ENCODE measurements at places on chromosomes 13 and 19.

- DNase-seq = no peak
Measured at GRCh38 chr13:23212671-23213070, 31.9 kb downstream of the SGCG start.

- DNase-seq = peak; percentile 61
Measured at GRCh38 chr13:100673376-100673712, 1.3 kb downstream of the TMTC4 start.

GRCh38 chr19:35565016-35565856, 1.8 kb upstream of the ATP4A start:
- DNase-seq = no peak

GRCh38 chr13:29902632-29903305, 52.4 kb upstream of the UBL3 start:
- DNase-seq = no peak

DNA sequence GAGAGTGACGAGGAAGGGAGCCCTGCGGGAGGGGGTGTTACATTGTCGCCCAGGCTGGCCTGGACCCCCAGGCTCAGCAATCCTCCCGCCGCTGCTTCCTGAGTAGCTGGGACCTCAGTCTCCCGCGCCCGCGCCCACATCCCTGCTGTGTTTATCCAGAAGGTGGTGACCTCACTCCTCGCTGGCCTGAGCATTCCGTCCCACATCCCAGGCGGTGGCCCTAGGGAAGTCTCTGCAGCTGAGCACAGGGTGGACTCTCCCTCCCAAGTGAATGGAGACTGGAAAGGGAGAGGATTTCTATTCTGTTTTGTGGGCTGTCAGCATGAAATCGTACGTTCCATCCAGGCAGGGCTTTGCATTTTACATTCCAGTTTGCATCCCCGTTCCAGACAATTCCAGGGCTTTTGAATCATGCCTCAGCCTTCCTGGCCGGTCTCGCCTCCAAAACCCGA, 401 bp upstream of the ZNF765 start:
- no peak for DNase-seq

DNA sequence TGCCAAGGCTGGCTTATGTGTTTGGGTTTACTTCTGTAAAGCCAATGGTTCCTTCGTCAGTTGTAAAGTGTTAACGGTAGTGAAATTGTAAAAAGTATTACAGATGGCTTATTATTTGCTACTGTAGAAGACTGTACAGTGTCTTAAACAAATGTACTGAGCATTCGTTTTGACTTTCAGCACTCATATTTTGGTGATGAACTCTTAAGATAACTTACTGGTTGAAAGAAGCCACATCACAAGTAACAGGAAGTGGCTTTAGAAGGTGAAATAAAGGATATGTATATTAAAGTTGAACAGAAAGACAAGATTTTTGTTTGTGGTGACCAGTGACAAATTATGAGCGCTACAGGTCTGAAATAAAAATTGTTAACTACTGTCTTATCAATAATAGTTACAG, 64.2 kb downstream of the URI1 start:
- no peak for DNase-seq

- peak; percentile 97 for DNase-seq
Measured at GRCh38 chr19:510606-511100, 3.4 kb downstream of the TPGS1 start.

DNA sequence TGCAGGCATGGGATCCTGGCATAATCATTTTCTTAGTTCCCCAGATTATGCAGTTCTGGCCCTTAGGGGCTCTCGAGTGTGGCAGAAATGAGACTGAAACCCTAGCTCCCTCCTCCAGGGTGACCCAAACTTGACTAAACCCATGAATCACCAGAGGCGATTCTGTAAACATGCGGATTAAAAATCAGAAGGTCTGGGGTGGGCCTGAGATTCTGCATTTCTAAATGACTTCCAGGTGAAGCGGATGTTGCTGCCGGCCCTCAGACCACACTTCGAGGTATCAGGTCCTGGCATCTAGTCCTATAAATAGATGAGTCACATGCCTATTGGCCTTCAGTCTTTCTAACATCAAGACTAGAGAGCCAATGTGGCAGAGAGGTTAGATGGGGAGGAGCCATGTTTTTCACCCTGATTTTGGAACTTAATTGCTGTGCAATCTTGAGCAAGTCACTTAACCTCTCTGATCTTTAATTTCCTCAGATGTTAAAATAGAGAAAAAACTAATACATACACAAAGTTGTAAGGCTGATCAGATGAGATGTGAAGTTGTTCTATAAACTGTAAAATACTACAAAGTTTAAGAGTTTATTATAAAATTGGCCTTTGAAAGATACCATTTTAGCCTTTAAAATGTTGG, 431.2 kb downstream of the FOXO1 start:
- no peak for DNase-seq

DNA sequence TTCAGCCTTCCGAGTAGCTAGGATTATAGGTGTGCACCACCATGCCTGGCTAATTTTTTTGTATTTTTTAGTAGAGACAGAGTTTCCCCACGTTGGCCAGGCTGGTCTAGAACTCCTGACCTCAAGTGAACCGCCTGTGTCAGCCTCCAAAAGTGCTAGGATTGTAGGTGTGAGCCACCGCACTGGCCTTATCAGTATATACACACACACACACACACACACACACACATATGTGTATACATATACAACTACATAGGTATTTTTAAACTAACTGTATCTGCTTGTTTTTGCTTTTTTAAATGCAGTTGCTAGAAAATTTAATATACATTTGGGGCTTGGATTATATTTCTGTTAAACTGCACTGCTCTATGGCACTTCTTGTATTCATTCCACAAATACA, 3.1 kb downstream of the CARD8 start:
- no peak for DNase-seq

DNA sequence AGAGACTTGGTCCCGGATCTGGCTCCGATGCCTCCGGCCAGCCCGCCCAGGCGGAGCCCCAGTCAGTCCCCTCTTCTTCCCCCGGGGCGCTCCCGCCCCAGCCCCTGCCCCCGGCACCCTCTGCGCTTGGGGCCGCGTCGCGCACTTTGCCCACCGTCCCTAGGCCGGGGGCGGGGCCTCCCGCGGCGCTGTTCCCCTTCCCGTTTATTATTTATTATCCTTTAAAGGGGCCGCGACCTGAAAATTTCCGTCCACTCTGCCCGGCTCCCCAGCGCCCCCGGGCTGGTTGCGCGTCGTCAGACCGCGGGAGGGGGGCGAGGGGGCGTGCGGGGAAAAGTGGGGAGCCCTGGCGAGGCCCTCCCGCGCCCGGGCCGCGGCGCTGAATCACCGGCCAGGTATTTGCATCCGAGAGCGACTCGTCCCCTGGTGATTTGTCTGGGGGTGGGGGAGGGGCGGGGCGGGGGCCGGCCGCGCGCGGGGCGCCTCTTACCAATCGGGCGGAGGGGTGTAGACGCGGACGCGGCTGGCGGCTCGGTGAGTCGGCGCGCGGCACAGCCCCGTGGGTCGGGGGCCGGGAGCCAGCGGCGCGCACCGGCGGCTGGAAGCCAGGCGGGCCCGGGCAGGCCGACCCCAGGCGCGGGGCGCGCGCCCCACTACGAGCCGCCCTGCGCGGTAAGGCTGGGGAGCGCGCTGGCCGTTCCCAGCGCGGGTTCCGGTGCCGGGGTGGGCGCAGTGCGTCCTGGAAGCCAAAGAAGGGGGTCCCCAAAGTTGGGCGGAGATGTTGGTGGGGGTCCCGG, at the start of gene ARID3A:
ARID3A (plus strand) TSS at position 510 of the 797 bp plus-strand sequence. CDS start 3,494 bp downstream, outside the sequence.
- DNase-seq = no peak

- DNase-seq = no peak
Measured at GRCh38 chr19:37511186-37511585, 4.4 kb downstream of the ZNF793 start.

DNA sequence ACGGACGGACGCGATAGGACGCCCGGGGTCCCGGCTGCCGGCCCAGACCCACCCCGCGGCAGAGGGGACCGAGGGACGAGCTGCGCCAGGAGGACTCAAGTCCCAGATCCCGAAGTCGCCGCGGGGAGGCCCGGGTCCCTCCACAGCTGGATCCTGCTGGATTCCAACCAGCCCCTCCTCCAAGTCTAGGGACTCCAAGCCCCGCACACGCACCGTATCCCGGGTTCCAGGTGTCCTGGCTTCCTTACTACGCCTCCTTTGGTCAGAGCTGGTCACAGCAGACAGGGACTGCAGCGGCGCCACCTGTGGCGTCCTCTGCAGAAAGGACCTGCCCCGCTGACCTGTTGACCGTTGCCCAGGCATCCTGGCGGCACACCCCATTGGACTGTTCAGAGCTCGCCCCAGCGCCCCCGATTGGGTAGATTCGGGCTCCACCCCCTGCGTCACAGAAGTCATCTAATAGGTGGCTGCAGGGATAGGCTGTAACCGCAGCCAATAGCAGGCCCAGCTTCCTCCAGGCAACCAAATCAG, 29.0 kb upstream of the ZNF709 start:
- no peak for DNase-seq

GRCh38 chr19:32373585-32374295, 28.3 kb downstream of the ZNF507 start:
- no peak for DNase-seq

DNA sequence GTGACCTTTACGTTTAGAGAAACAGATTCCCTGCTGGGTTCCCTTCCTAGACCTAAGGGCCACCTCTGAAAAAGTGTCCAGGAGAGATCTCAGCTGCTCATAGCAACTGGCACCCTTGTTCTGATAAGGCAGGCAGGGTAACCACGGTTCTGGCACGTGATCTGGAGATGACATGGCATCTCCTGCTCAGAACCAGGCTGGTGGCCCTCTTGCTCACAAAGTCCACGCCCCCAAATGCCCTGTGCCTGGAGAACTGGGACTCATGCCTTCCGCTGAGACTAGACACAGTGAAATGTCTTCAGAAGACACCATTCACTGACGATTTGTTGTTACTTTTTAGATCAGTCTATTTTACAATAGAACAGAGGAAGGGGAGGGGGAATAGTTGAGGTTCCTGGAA, 174.1 kb downstream of the ZNF536 start:
- DNase-seq = no peak

GRCh38 chr13:23609414-23609760, 39.2 kb downstream of the TNFRSF19 start:
- no peak for DNase-seq

- no peak for DNase-seq
Measured at GRCh38 chr13:77555246-77555645, 19.7 kb downstream of the SCEL start.

DNA sequence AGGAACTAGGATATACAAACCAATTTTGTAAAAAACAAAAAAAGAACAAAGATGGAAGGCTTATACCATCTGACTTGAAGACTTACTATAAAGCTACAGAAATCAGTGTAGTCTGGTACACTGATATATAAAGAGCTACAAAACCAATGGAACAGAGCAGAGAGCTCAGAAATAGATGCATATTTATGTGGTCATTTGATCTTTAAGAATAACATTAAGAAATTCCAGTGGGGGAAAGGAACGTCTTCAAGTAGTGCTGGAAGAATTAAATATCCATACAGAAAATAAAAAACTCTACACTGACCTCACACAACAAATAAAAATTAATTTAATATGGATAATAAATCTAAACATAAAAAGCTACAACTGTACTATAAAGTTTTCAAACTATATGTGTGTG, 317.0 kb downstream of the ENOX1 start:
- DNase-seq = no peak

DNA sequence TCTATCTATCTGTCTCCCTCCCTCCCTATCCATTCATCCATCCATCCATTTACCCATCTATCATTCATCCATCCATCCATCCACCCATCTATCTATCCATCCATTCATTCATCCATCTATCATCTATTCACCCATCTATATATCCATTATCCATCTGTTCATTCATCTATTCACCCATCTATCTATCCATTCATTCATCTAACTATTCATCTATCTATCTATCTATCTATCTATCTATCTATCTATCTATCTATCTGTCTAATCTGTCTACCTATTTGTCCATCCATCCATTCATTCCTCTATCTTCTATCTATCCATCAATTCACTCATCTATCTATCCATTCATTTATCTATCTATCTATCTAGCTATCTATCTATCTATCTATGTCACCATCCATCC, 4.4 kb upstream of the CDK8 start:
- no peak for DNase-seq

GRCh38 chr13:24247016-24247415, 62.4 kb upstream of the C1QTNF9 start:
- no peak for DNase-seq

DNA sequence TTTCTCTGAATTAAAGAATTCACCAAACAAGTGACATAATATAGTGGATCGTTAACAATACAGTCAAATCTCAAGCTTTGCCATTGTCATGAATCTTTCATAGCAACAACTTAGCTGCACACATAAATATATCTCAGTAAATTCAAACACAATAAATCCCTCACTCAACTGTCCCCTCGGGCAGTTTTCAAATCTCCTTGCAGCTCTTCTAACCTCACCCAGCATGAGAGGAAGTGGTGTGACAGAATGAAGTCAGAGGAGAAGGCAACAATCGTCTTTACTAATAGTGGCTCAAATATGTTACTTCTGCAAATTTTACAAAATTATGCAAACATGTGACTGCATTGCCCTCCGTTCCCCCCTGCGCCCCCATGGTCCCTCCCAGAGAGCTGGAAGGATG, 148.2 kb downstream of the RAP2A start:
- DNase-seq = no peak

GRCh38 chr19:39197808-39198207, 1.0 kb downstream of the NCCRP1 start:
- DNase-seq = no peak

DNA sequence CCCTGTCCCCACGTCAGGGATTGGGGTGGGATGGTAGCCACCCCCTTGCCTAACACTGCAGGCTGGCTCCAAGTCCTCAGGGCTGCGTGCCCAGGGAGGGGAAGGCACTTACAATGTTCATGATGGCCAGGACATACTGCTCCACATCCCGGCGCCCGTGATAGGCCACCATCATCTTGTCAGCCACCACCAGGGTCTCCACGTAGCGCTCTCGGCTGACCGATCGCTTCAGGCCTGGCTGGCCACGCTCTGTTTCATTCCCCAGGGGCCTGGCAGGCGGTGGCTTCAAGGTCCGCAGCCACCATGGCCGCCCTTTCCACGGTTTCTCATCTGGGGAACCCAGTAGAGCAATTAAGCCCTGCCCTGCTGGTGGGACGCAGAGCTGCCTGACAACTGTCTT, 9.7 kb downstream of the ADAMTS10 start:
- no peak for DNase-seq

- DNase-seq = no peak
Measured at GRCh38 chr19:44260695-44261446, 1.2 kb downstream of the ZNF233 start.

GRCh38 chr19:57946316-57946715, 1.2 kb downstream of the ZNF256 start:
- DNase-seq = no peak

GRCh38 chr13:33119022-33119781, 103.0 kb downstream of the KL start:
- DNase-seq = no peak

Measured in activated CD8-positive, alpha-beta memory T cell treated with anti-CD3 and anti-CD28 coated beads, Interleukin-2, amount 50 U/mL, for 48 hours (primary cell).